ENCODE measurements at places on chromosomes 3 and 15.

DNA sequence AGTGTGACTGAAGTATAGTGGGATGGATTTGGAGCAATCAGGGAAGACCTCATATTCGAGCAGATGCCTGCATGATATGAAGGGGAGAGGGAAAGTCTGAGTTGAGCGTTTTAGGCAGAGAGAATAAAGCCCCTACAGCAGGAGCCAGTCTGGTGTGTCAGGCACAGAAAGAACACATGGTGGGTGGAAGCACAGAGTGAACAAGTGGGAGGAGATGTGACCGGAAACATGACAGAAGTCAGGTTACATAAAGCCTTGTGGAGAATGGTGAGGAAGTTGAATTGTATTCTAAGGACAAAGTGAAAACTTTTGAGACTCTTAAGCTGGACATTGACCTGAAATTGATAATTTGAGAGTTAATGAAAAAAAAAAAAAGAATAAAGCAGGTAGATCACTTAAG is 541.0 kb downstream of the PLOD2 start:
- no peak for DNase-seq

- no peak for DNase-seq
Measured at GRCh38 chr3:71721651-71722157, 3.5 kb downstream of the EIF4E3 start.

- no peak for DNase-seq
Measured at GRCh38 chr3:124761935-124762660, 31.8 kb downstream of the UMPS start.

- DNase-seq: peak; percentile 91
Measured at GRCh38 chr15:66497502-66498455, at the start of gene SNAPC5. TSS of gene SNAPC5 (minus strand) at chr15:66497762. CDS start at chr15:66497731, 31 bp downstream.

DNA sequence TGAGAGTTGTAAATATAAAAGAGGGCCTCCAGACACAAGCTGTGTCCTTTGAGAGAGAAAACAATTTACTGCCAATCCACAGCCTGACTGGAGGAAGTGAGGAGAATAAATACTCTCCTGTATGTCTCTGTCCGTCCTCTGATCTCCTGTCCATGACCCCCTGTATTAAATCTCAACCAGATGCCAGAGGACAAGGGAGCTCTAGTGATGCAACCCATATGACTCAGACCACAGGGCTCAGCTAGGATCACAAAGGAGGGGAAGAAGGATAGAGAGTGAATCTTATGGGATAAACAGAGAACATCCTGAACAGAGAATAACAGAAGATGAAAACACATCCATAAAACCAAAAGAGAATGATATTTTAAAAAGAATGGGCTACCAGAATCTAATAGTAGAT is 482.6 kb downstream of the PLOD2 start:
- DNase-seq: no peak

DNA sequence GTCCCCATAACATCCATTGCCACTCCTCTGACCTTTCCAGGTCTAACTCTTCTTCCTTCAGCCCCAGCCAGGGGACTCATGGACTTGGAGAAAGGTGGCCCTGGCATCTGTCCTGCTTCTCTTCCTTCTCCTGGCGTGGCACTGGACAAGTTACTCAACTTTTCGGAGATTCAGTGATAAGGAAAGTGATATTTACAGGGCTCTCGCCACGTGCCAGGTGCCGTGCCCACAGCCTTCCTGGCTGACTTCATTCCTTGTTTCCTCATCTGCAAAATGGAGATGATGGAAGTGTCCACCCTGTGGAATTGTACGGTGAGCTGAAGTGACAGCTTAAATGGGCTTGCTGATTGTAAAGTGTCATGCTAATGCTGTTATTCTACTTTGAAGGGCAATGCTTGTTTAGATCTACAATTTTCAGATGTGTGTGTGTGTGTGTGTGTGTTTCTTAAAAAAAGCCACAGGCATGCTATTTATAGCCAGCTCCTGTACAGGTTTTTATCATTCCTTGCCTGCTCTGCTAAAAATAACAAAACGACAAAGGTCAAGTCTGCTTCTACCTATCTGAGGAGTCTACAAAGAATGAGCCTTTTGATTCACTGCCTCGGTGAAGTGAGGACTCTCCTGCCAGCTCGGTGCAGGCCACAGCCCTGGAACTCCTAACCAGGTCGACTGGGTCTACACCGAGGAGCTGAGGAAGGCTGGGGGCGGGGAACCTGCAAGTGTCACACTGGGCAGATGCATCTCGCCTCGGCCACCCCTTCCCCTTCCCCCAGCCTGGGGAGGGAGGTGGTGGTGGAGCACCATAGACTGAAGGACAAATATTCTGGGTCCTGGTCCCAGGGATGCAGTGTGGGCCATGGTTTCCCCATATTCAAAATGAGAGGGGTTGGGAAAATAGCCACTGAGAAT is 11.4 kb upstream of the ATP2B2 start:
- DNase-seq: no peak

GRCh38 chr3:31247850-31248562 is 284.7 kb upstream of the STT3B start:
- DNase-seq: peak; percentile 51

DNA sequence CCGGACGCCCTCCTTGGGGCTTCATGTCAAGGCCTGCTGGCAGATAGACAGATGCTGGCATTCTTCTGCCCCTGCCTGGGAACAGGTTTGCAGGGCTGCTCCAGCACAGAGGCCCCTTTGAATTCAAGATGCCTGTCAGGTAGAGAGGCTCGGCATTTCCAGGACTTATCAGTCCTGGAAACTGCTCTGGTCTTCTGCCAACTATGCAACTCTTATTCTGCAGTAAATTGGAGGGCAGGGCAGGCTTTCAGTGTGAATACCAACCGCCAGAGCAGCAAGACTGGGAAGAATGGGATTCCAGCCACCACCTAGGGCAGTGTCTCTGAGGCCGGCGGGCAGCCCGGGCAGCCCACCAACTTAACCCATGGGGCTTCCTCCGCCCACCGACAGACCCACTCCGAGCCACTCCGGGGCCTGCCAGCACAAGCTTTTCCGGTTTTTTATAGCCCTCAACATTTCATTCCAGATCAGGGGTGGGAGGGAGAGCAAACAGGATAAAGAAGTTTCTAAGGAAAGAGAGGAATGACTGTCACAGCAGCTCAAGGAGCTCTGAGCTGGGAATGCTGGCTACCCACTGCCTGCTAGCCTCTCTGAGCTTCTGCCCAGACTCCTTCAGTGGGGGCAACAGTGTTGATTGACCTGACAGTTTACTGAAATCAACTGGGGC is 140.9 kb downstream of the NTRK3 start:
- no peak for DNase-seq

DNA sequence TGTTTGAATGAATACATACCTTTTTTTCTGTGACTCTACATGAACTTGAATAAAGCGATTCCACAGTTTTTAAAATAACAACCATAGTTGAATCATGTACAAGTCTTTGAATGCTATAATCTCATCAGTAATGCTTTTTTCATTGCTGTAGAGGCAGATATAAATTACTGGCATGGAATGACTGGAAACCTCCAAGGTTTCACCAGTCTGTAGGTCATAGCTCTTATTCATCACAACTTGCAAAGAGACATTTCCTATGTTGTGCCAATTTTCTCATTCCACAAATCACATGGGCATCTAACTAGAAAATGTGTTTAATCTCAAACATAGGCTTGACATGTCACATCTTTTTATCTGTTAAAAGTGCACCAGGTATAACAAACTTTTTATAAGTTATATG is 407.1 kb upstream of the KCNMB2 start:
- DNase-seq: no peak

DNA sequence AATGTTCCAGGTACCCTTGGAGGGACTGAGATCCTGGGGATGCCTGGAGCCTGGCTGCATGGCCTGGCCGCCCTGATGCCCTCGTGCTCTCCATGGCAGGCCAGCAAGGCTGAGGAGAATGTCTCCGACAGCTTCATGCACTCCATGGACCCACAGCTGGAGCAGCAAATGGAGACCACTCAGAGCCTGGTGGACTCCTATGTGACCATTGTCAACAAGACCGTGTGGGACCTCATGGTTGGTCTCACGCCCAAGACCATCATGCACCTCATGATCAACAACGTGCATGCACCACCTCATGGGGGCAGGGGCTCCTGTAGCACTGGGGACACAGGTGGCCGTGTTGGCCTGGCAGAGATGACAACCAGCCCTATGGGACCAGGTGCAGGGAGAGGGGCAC is 19.7 kb downstream of the GOLGA6A start:
- no peak for DNase-seq

GRCh38 chr3:111721747-111722146 is 126.6 kb upstream of the ZBED2 start:
- DNase-seq: no peak

GRCh38 chr3:53837331-53837730 is 8.9 kb downstream of the CHDH start:
- DNase-seq: no peak

DNA sequence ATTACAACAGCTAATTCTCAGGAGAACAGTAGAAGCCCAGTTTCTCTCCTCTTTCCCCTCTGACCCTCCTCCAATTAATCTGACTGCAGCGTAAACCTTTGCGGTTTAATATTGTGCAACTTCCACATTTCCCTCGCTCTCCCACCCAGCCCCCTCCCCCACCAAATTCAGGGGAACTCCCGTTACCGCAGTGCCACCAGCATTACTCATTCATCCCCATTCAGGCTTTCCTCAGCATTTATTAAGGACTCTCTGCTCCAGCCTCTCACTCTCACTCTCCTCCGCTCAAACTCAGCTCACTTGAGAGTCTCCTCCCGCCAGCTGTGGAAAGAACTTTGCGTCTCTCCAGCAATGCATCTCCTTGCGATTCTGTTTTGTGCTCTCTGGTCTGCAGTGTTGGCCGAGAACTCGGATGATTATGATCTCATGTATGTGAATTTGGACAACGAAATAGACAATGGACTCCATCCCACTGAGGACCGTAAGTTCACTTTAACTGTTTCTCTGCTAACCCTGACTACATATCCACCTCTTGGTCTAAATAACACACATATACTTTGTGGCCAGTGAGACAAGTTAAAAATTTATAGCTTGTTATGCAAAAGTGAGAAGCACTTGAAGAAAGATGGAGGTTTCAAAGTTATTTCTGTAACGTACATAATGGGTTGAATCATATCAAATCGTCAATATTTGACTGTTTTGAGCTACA is at the start of gene PTX3:
PTX3 (plus strand) TSS at position 268 of the 709 bp plus-strand sequence; CDS start at position 352, 84 bp downstream.
- DNase-seq: peak; percentile 20

GRCh38 chr3:59641169-59641899 is 591.5 kb upstream of the CFAP20DC start:
- DNase-seq: no peak

GRCh38 chr15:48872632-48873031 is 5.3 kb upstream of the EID1 start:
- no peak for DNase-seq

DNA sequence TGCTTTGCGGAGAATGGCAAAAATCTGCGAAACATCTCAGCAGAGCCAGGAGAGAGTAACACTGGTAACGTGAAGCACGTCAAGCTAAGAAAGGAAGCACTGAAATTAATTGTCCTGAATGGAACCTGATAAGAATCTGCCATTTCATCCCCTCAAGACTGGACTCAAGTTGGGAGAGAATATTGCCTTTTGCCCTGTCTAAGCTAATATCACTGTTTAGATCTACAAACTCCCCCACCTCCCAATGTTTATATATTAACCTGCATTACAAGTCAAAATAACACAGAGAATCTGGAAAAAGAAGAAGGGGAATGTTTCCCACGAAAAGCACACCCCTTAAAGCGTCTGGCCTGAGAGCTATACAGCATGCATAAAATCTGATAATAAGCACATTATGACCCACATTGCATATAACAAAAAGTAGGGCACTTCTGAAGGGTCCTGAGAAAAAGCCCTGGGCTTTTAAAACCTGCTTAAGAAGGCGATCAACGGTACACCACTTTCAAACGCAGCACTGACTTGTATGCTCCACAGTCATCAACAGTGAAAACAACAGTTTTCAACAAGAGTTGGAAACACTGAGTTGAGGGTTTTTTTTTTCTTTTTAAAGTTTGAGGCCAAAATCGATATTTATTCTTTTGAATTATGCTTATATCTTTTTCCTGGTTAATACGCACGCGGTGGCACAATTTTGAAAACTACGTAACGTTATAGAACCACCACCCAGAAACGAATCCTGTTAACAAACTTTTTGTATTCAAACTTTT is 1.4 kb upstream of the KAT2B start:
- DNase-seq: no peak

- DNase-seq: no peak
Measured at GRCh38 chr3:30951826-30952225, 57.4 kb upstream of the GADL1 start.

DNA sequence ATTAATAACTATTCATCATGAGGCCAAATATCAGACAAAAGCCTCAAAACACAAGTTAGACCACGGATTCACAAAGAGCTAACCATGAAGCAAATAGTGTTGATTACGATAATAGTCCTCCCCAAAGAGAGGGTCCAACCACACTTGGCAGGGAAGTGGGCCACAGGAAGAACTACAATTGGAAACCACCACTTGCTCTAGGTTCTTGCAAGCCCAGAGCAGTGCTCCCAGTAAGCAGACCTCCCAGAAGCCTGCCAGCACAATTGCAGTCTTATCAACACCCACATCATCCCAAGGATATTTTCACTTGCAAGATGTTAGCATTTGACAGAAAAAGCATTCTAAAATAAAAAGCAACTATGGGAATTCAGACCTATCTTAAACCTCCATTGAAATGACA is 11.3 kb downstream of the SETD2 start:
- DNase-seq: no peak

- peak; percentile 12 for DNase-seq
Measured at GRCh38 chr3:67357610-67358458, 296.6 kb downstream of the SUCLG2 start.

DNA sequence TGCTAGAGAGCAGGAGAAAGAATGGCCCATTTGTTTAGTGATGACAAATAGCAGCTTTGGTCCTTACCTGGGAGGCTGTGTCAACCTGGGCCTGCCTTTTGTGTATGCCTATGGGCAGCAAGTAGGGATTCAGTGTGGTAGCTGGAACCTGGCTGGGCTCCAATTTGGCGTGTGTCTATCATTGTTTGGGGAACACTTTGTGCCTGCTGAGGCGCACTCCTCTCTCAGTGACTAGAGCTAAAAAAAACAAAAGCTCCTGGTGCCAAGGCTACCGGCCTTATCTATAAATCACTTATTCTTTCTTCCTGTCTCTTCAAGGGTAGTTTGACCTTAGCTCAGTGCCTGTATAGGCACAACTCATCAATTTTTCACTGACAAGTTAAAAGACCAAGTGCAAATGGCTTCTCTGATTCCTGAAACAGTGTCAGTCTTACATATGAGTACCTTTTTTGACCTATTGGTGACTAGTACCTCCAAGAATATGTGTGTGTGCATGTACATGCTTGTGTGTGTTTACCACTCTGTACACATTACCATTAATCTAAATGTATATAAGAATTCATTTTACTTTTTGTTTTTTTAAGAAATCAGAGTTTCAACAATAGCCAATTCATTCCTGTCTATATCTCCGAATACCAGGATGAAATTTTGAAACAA is 54.6 kb downstream of the GMNC start:
- DNase-seq: no peak

Measured in HuH-7 (cell line).